HuH-7.5 (cell line): ENCODE measurements at places on chromosomes 3 and 15.

- no peak for DNase-seq
Measured at GRCh38 chr3:149917124-149917667, 53.5 kb downstream of the PFN2 start.

- peak; percentile 22 for DNase-seq
Measured at GRCh38 chr3:135125171-135125801, 330.2 kb downstream of the EPHB1 start.

DNA sequence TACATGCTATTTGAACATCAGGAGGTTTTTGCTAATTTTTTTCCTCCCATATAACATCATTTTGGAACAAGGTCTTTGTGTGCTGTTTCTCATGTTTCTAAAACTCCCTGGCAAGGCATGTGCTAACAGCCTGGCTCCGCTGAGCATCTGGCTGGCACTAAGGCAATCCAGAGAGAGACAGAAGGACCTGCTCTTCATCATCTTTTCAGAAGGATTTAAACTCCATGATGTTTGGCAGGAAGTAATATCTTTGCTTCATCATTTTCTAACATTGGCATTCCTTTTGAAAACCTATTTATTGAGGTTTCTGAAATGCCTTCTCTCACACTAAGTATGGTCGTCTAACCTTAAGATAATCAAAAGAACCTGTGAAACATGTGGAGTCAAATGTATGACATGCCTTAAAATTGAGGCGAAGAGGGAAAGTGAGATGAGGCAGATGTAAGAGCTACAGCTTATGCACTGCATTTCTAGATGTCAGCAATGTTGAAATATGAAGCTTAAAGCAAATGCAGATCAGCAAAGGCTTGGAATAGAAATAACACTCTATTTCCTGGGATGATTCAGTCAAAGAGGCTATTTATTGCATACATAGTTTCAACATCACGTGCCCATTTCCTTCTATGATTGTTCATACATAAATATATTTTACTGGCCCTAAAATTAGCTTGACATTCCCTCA, 592.0 kb downstream of the ZNF385D start:
- DNase-seq, result no peak

DNA sequence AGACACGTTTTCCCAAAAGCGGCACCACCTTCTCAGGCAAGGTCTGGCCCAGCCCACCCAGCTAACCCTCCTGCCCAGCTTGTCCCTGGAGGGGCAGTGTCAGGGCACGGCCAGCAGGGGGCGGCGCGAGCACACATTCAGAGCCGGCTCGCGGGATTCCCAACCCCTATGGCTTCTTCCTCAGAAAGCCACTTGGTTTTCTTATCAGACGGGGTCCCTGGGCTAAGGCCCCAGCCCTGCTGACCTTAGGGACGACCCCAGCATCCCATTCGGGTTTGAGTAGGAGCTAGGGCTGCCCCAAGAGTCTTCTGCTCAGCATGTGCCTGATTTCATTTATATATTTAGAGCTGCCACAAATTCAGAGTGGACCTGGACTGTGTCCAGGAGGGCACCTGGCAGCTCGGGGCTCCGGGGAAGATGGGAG, 14.5 kb downstream of the RLBP1 start:
- DNase-seq, result peak; percentile 95

GRCh38 chr15:66841953-66842681, 140.1 kb downstream of the SMAD6 start:
- peak; percentile 86 for DNase-seq

DNA sequence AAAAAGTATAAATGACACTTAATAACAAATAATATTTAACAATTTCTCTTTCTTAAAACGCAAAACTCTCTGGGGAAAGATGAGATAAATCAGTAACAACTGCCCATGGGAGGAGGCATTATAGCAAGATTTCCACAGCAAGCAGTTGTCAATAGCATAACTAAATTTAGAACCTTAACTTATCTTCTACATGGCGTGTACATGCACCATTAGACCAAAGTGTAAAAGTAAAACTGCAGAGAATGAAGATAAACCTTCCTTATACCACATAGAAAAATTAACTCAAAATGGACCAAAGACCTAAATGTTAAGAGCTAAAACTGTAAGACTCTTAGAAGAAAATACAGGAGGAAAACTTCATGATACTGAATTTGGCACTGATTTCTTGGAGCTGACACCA, 39.9 kb downstream of the MYO5A start:
- no peak for DNase-seq

GRCh38 chr3:47117807-47118364, 46.0 kb downstream of the SETD2 start:
- DNase-seq, result no peak

DNA sequence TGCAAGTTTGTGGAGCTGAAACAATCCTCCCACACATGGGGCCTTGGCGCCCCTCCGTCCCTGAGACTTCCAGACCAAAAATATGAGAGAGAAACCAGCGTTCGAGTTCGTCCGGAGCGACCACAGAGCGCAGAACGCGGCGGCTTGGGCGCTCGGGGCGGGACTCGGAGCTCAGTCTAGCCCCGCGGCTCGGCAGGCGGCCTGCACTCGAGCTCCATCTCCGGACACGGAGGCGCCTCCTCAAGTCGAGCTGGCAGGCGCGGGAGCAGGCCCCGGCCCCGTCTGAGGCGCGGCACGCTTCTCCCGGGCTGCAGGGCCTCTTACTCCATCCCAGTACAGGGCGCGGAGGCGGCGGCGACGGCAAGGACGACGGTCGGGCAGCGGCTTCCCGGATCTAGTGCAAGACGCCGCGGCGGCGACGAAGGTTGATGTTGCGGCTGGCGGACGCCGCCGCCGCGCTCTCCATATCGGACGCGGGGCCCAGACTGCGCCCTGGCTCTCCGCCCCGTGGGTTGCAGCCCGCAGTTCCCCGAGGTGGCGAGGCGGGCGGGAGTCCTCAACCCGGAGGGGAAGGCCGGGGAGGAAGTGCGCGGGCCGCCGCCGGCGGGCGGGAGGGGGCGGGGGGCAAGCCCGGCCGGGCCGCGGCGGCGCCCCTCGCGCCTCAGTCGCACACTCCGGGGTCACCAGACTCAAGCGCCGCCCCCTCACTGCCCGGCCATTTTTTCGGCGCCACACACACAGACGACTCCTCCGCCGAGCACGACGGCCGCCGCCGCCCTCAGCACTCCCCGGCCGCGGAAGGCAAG, 674 bp downstream of the MSL2 start:
- peak; percentile 59 for DNase-seq

GRCh38 chr15:49645941-49646340, 25.1 kb downstream of the DTWD1 start:
- no peak for DNase-seq

GRCh38 chr15:29097168-29097567, 172.5 kb downstream of the NSMCE3 start:
- no peak for DNase-seq

DNA sequence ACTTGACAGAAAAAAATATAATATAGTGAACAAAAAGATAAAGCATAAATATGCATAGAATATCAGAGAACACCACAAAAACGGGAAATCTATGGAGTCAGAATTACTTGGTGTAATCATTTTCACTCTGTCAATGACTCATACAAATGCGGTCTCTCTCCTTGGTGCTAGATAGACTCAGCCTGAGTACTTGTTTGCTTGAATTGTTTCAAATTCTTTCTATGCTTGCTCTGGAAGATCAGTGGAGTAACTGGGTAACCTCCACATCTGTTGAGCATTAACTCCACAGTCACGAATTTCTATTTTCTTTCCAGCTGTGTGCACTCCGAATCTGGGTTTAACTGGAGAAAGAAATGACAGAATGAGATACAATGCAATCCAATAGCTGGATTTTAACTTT, 760.4 kb downstream of the ZPLD1 start:
- DNase-seq, result no peak

- DNase-seq, result no peak
Measured at GRCh38 chr3:126132751-126133511, 47.5 kb downstream of the ALDH1L1 start.

- DNase-seq, result peak; percentile 35
Measured at GRCh38 chr3:63914312-63914711, 2.1 kb upstream of the SCAANT1 start.

GRCh38 chr3:28188686-28189085, 52.7 kb upstream of the CMC1 start:
- DNase-seq, result no peak

- DNase-seq, result no peak
Measured at GRCh38 chr3:176663387-176663786, 533.9 kb downstream of the TBL1XR1 start.

- DNase-seq, result peak; percentile 63
Measured at GRCh38 chr3:142828703-142829305, 60.1 kb downstream of the PCOLCE2 start.

DNA sequence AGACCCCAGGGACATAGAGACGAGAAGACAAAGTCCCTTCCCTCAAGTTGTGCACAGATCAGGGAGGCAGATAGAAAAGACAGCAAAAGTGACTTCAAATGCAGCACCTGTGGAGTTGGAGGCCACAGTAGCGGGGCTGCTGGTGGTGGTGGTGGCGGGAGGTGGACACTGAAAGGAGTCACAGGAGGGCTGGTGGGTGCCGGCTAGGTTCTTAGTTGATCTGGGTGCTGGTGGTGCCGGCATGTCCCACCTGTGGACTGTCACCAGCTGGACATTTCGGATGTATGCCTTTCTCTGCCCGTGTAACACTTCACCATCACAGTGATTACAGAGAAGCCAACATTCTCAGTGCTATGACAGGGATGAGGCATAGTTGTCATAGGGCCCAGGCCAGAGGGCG, 49.2 kb upstream of the MTMR10 start:
- DNase-seq, result no peak

- no peak for DNase-seq
Measured at GRCh38 chr15:80526556-80527340, 122.6 kb downstream of the ARNT2 start.

- no peak for DNase-seq
Measured at GRCh38 chr3:112973325-112974177, 1.4 kb downstream of the CD200R1 start.

DNA sequence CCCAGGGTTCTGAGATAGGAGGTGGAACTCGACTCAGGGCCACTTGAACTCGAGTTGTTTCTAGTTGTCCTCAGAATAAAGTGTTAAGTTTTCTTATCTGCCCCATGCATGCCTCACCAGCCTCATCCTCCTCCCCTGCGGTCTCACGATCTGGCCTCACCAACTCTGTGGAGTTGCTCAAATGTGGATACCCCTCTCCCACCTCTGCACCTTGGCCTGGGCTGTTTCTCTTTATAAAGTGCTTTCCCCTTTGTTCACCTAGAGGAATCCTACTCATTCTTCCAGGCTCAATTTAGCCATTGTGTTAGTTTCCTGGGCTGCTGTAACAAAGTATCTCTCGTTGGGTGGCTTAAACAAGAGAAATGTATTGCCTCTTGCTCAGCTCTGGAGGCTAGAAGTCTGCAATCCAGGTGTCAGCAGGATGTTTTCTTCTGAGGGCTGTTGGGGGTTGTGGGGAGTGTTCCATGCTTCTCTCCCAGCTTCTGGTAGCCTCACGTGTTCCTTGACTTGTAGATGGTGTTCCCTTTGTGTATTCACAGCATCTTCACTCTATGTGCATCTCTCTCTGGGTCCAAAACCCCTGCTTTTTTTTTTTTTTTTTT, 100.7 kb downstream of the MEX3B start:
- DNase-seq, result no peak

GRCh38 chr15:49044002-49044401, 2.2 kb downstream of the SECISBP2L start:
- no peak for DNase-seq

- DNase-seq, result no peak
Measured at GRCh38 chr15:98076021-98076816, 115.7 kb downstream of the ARRDC4 start.

GRCh38 chr15:42723068-42723467, 13.9 kb downstream of the CDAN1 start:
- DNase-seq, result no peak

GRCh38 chr3:80785475-80785874, 976.0 kb downstream of the GBE1 start:
- DNase-seq, result no peak

- no peak for DNase-seq
Measured at GRCh38 chr15:96889734-96890480, 559.4 kb downstream of the NR2F2 start.

DNA sequence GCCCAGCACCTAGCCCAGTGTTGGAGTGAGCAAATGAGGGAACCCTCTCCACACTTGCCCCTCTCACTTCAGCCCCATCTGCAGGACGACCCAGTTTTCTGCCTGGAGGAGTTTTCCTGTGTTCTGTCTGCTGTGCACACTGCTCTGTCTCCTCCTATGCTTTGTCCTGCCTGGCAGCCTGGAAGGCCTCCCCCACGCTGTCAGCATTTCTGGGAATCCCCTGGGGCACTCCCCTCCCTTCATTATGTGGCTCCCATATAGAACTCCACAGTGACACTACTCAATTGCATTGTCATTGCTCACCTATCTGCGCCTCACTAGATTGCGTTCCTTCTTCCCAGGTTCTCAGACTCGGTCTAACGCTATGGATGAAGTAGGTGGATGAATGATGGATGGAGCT, 13.9 kb downstream of the CLSTN2 start:
- no peak for DNase-seq

- DNase-seq, result no peak
Measured at GRCh38 chr15:44573386-44573785, 36.4 kb downstream of the EIF3J start.

GRCh38 chr3:178546079-178546478, 9.8 kb downstream of the KCNMB2 start:
- DNase-seq, result no peak

DNA sequence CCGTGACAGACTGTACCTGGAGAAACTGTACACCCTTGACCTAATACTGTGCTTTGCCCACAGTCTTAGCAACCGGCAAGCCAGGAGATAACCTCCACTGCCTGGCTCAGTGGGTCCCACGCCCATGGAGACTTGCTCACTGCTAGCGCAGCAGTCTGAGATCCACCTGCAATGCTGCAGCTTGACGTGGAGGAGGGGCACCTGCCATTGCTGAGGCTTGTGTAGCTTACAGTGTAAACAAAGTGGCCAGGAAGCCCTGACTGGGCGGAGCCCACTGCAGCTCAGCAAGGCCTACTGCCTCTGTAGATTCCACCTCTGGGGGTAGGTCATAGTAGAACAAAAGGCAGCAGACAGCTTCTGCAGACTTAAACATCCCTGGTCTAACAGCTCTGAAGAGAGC, 189.3 kb downstream of the EDEM1 start:
- DNase-seq, result no peak

DNA sequence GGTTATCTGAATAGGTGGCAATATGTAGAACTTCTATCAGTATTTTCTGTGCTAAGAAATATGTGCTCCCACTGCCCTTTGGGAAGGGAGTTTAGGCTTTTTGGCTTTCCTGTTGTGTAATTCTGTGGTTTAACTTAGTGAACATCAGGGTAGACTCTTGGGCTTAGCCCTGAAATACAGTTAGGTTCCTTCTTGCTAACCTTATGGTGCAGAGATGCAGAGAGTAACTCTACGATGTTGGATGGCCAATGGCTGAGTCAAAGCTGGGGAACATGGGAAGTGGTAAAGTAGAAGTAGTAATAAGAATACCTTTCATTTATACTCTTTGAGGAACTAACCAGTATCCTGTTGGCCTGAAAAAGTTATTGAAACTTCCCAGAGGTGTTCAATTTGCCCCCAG, 80.8 kb upstream of the IL12A start:
- DNase-seq, result no peak

DNA sequence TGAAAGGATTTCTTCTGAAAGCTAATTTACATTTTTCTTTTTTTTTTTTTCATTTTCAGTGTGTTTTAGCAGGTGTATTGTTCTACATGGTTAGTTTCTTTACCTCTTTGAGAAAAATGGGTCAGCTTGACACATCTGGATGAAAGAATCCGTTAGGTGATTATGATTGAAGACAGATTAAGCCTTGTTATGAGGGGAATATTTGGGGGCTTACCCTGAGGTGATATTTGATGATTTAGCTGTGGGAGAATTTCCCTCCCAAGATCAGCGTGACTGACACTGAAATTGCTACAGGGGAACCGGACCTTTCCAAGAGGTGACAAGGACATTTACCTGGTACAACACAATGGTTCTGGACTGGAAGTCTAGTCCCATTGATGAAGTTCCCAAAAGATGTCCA, 147.5 kb downstream of the NFKBIZ start:
- no peak for DNase-seq
